ENCODE measurements at places on chromosomes 2 and 18. TPM values are rescaled to one million over a fixed set of nuclear protein-coding genes. Genes with fewer than 3 reads are reported as not detected.

- H3K4me1 ChIP-seq, result no peaks in the 10 kb centered on the region
- no peak overlapping the region for H3K4me3 ChIP-seq
- no peak overlapping the region for H3K27ac ChIP-seq
- no peak for DNase-seq
- H3K27me3 ChIP-seq, result no peaks in the 10 kb centered on the region
- H3K36me3 ChIP-seq, result no peaks in the 10 kb centered on the region
Measured at GRCh38 chr2:219918254-219918653, 290.8 kb downstream of the SLC4A3 start.

The VWA3B gene
- not detected for total RNA-seq

The MPP4 gene
- total RNA-seq, result not detected

The MERTK gene
- not detected for total RNA-seq

DNA sequence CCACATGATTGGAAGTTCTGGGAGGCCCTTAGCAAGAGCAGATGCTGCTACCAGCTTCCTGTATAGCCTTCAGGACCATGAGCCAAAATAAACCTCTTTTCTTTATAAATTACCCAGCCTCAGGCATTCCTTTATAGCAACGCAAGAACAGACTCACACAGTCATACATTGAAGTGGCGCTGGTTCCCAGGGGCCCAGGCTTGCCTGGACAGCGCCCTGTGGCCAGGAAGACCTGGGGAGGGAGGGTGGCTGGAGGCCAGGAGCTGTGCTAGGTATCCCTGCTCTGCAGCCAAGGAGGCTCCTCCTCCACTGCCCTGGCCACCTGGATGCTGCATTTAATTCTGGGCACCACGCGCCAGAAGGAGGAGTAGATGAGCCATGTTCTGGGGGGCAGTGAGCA lies 98.1 kb downstream of the AGAP1 start:
- no peaks in the 10 kb centered on the region for H3K27me3 ChIP-seq
- no peak overlapping the region for H3K4me3 ChIP-seq
- no peaks in the 10 kb centered on the region for H3K4me1 ChIP-seq
- H3K27ac ChIP-seq, result no peak overlapping the region
- H3K36me3 ChIP-seq, result no peaks in the 10 kb centered on the region

The CD226 gene
- total RNA-seq, result 8.3 TPM

The EFR3B gene
- 0.07 TPM for total RNA-seq

- no peak overlapping the region for H3K4me3 ChIP-seq
- H3K27me3 ChIP-seq, result no peaks in the 10 kb centered on the region
- H3K4me1 ChIP-seq, result no peaks in the 10 kb centered on the region
- DNase-seq, result no peak
- no peaks in the 10 kb centered on the region for H3K36me3 ChIP-seq
- H3K27ac ChIP-seq, result no peak overlapping the region
Measured at GRCh38 chr2:158716121-158716791, 78.9 kb upstream of the DAPL1 start.

DNA sequence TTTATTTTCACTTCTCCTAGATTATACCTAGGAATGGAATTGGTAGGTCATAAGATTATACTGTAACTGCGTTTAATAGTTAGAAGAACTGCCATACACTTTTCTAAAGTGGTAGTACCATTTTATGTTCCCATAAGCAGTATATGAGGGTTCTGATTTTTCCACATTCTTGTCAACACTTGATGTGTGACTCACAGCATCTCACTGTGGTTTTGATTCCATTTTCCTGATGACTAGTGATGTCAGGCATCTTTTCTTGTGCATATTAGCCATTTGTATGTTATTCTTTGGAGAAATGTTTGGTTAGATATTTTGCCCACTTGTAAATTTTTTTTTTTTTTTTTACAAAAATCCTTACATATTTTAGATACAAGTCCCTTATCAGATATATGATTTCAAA lies 2.3 kb downstream of the DCAF17 start:
- peaks cover 24% of the 10 kb centered on the region for H3K4me1 ChIP-seq
- no peak overlapping the region for H3K27ac ChIP-seq
- no peaks in the 10 kb centered on the region for H3K27me3 ChIP-seq
- no peak overlapping the region for H3K4me3 ChIP-seq
- peaks cover 49% of the 10 kb centered on the region for H3K36me3 ChIP-seq

GRCh38 chr2:42084231-42084671 lies 36.4 kb downstream of the PKDCC start:
- peaks cover 13% of the 10 kb centered on the region for H3K27me3 ChIP-seq
- H3K36me3 ChIP-seq, result no peaks in the 10 kb centered on the region
- no peak overlapping the region for H3K27ac ChIP-seq
- DNase-seq, result no peak
- no peak overlapping the region for H3K4me3 ChIP-seq
- peaks cover 5% of the 10 kb centered on the region for H3K4me1 ChIP-seq

The UNC50 gene
- 35.3 TPM for total RNA-seq

DNA sequence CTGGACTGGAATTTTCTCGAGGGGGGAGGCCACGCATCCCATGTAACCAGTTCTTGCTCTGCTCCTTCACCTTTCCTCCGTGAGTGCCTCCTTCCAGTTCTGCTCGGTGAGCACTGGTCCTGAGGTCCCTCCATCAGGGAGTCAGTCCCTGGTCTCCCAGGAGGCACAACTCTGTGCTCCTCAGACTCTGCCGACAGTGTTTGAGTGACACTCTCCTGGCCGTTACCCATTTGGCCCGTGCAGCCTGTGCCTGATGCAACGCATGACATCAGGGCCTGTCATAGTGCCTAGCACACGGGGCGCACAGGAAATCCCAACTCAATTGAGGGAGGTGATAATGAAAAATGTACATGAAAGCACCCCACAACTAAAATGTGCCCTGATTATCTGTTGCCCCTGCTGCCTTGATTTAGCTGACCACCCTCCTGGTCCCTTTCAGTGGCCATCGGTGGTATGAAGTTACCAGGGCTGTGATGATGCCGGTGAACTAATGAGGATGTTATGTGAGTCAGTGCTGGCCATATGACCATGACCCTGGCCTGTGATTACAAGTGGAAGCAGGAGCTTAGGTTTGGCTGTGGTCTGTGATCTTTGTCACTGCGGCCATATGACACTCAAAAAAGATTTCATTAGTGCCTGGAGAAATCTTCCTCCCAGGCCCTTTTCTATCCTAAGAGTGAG lies 144.6 kb downstream of the TDRD15 start:
- H3K36me3 ChIP-seq, result no peaks in the 10 kb centered on the region
- no peaks in the 10 kb centered on the region for H3K4me1 ChIP-seq
- no peak overlapping the region for H3K27ac ChIP-seq
- H3K27me3 ChIP-seq, result no peaks in the 10 kb centered on the region
- no peak for DNase-seq

DNA sequence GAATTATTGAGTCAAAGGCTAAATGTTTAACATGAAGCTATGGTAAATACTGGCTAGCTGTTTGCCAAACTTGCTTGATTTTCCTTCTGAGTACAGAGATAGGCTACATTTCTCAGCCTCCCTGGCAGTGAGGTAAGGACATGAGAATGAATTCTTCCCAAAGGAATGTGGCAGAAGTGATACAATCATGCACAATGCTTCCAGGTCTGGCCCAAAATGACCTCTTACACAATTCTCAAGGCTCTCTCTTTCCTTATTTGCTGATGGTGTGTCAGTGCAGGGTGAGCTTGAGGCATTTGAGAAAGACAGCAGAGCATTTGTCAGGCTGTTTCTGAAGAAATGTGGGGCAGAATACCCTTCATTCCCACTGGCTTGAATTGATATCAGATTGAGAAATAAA lies 95.6 kb upstream of the NABP1 start:
- DNase-seq, result no peak
- peaks cover 2% of the 10 kb centered on the region for H3K27me3 ChIP-seq

- H3K27me3 ChIP-seq, result no peaks in the 10 kb centered on the region
- H3K4me3 ChIP-seq, result no peak overlapping the region
- no peaks in the 10 kb centered on the region for H3K36me3 ChIP-seq
- DNase-seq, result no peak
- H3K4me1 ChIP-seq, result peaks cover 16% of the 10 kb centered on the region
Measured at GRCh38 chr18:55346387-55346786, 241.6 kb downstream of the TCF4 start.

The MAB21L4 gene
- total RNA-seq, result not detected

GRCh38 chr2:148896136-148896535 lies 21.1 kb downstream of the KIF5C start:
- H3K4me1 ChIP-seq, result peaks cover 7% of the 10 kb centered on the region
- no peak for DNase-seq
- no peak overlapping the region for H3K4me3 ChIP-seq
- peaks cover 25% of the 10 kb centered on the region for H3K27me3 ChIP-seq
- peaks cover 5% of the 10 kb centered on the region for H3K36me3 ChIP-seq
- no peak overlapping the region for H3K27ac ChIP-seq

The GREB1 gene
- 0.69 TPM for total RNA-seq

- DNase-seq, result no peak
- no peak overlapping the region for H3K27ac ChIP-seq
- H3K4me1 ChIP-seq, result peaks cover under 1% of the 10 kb centered on the region
- H3K4me3 ChIP-seq, result no peak overlapping the region
- H3K36me3 ChIP-seq, result no peaks in the 10 kb centered on the region
- peaks cover 15% of the 10 kb centered on the region for H3K27me3 ChIP-seq
Measured at GRCh38 chr2:215833531-215834162, 179.7 kb downstream of the MREG start.

GRCh38 chr2:112996635-112997034 lies 8.6 kb upstream of the IL36A start:
- no peaks in the 10 kb centered on the region for H3K4me1 ChIP-seq
- H3K27ac ChIP-seq, result no peak overlapping the region
- H3K36me3 ChIP-seq, result no peaks in the 10 kb centered on the region
- DNase-seq, result no peak
- H3K4me3 ChIP-seq, result no peak overlapping the region
- H3K27me3 ChIP-seq, result peaks cover 19% of the 10 kb centered on the region
